ENCODE measurements at places on chromosomes 2 and 18.

- DNase-seq, result no peak
Measured at GRCh38 chr2:162002623-162003235, 71.3 kb downstream of the DPP4 start.

GRCh38 chr2:171210864-171211431 is 50.3 kb upstream of the TLK1 start:
- peak; percentile 58 for DNase-seq

DNA sequence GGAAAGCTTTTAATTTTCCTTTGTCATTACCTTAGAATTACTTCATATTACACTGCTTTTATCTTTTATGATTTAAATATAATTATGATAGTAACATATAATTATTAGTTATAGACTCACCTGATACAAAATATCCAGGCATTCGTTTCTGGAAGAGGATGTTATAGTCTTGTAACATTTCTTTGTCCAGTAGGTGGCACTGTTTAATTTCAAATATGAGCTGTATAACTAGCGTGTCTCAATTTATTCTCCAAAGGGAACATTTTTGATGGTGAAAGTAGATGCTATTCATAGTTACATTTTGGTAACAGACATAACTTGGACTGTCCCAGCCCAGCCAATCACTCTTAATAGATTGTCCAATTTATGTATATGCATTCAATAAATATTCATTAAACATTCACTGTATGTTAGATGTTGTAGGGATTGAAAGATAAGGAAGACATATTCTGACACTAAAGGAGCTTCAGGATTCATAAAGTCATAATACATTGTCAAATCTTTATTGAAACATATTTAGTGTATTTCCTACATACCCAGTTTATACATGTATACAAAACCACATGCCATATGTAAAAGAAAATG is 19.2 kb downstream of the DAW1 start:
- no peak for DNase-seq

DNA sequence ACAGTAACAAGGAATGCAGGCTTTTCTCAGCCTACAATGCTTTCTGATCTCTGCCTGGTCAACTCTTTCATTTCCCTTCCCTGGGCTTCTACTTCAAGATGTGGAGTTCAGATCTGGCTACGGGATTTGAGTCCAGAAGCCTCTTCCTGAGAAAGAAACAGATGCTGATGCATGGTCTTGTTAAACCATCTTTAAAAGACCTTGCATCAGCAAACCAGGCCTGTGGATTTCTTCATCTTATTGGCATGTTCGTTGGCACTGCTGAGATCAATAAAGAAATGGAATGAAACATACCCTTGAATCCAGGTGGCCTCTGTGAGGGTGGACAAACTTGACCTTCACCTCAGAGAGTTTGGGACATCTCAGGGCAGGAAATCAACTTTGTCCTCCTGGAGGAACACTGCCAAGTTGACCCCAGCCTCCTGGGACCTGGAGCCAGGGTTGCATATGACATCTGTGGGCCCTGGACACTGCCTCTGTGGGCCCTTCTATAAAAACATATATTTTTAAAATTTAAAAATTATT is 21.4 kb downstream of the IGFBP2 start:
- no peak for DNase-seq

DNA sequence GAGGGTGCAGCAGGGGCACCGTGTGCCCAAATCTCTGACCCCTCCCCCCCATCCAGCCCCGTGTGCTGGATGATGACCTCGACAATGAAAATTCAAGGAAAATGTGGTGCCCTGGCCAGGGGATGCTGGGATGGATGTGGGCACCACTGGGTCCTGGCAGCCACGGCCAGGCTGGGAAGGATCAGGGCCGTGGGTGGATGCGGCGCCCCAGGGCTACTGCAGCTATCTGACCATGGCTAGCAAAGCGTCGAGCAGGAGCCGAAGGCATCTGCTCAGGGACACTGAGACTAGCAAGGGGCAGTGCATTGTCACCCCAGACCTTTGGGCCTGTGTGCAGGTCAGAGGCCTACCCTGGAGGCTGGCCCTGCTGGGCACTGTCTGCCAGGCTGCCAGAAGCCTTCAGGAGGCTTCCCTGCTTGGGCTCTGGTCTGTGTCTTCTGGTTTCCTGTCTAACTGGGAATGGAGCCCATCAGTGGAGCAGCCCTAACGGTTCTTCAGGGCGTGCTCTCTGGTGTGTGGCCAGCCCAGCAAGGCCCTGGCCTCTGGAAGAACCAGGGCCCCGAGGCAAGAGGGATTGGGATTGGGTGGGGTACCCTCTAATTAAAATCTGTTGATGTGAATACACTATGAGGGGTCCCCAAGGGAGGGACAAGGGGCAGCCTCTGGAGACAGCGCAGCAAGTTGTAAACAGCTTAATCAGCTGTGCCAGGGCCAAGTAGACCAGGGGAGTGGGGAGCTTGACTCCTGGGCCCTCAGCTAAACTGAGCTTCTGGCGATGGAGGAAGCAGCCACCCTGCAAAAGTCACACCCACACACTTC is 98.0 kb downstream of the STPG4 start:
- DNase-seq, result no peak

DNA sequence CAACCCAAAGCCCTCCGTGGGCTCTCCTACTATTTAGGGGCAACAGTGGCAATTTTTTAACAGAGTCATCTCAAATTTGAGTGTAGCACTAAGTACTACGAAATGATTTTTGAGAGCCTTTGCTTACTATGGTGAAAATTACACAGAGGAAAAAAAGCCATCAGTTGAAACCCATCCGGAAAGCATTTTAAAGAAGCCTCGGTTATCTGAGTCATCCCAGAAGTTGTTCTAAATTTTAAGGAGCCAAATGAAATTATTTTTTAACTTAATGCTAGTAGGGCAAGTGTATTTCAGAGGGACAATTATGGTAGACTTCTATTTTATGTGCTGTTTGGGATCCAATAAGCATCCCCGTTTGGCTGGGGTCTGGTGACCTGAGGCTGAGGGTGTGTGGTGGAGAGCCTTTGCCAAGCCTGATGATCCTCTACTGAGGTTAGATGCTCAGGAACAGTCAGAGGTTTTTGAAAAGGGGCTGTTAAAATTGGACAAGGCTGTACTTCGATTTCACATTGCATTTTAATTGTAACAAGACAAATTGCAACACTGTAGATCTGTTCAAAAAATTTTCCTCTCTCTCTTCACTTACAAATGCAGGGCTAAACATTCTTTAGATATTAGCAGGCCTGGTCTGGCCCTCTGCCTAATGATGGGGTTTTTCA is 47.0 kb downstream of the RAPGEF4 start:
- no peak for DNase-seq

DNA sequence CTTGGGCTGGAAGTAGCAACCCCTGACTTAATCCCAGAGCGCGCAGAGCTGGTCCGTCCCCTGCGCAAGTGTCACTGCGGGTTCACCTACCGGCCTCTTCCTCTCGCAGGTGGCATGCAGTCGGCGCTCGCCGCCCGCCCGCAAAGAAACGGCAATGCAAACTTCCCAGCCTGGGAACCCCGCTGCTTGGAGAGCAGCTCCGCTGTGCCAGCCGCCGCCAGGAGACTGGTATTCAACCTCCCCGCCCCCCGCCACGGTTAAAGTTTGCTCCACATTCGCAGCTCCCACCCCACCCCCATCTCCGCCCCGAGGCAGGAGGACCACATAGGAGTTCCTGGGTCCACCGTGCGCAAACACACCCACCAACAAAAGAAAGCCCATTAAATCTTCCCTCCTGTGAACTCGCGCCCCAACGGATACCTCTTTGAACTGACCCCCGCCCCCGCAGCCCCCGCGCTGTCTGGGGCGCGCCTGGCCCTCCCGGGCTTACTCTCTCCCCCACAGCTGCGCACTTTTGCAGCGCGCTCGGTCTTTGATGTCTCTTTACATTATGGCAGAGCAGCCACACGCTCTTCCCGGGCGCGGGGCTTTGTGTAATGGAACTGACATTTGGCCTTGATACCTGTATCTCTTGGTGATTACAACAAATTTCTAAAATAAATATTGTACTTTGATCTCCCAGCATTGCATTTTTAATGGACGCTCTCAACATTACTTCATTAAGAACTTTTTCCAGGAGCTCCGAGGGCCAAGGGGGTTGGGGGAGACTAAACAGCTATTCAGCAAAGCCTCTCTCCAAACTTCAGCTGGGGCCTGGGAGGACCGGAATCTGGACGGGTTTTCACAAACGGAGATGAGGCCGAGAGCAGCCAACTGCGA is 3.1 kb upstream of the SP5 start:
- DNase-seq, result no peak

DNA sequence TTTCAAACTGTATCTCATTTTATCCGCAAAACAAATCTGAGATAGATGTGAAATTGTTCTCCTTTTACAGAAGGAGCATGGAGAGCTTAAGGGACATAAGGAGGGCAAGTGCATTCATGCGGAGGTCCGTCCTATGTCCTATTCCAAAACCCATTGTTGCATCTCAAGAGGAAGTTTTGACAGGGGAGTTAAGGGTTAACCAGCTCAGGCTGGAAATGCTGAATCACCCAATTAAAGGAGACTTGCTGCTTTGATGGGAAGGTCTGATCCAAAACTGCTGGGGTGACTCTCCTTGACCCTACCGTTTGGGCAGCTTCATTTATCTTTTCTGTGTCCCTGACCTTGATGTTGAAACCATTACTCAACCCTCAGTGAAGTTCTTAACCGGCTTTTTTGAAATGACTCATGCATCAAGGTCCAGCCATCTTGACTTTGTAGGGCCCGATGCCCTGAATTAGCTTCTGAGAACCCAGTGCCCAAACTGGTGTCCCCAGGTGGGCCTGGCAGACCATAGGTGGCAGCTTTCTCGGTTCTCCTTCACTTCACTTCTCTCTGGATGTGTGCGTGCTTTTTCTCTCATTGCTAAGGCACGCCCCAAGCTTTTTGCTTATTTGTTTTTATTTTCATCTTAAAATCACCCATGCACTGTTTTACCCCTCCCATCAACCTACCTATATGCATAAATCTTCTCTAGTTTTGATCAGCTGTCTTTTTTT is 15.9 kb upstream of the TXNDC2 start:
- no peak for DNase-seq

GRCh38 chr2:196160946-196161345 is 10.4 kb downstream of the STK17B start:
- no peak for DNase-seq

DNA sequence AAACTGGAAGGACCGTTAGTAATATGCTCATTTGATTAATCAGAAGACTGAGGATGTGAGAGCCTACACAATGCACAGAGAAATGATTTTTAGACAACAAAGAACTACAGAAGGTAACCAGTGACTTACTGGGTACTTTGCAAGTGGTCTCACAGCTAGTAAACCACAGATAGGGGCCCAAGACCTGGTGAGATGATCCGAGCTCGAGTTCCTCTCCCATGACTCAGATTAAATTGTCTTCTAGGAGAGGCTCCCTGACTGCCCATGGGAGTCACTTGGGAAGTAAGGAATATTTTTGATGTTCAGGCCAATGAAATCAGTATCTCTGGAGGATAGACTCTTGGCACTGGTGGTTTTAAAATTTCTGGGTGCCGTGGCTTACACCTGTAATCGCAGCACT is 220.2 kb downstream of the CLIP4 start:
- DNase-seq, result no peak

DNA sequence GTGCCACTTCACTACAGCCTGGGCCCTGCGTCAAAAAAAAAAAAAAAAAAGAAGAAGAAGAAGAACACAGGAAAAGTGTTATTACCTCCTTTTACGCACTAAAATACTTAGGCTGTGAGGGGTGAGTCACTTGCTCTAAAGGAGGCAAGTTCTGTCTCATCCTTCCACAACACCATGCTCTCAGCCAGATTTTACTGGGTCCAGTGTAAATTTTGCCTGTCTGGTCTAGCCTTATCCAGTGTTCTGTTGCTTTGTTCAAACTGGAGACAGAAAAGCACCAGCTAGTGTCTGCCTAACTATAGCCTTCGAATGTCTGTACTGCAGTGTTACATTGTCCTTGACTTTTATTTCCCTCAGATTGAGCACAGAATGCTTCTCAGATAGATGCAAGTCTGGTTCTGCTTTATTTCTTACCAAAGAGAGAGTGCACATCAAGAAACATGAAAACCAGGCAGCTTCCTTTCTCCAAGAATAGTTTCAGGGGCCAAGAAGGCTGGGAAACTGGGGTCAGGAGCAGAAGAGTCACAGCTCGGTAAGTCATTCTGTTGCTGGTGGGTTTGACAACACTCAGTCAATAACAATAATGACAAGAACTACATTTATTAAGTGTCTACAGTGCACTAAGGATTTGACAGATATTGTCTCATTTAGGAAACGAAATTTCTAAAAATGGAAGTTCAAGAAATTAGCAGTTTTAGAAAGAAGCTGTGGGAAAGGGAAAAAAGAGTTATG is 3.1 kb upstream of the MSGN1 start:
- no peak for DNase-seq

- no peak for DNase-seq
Measured at GRCh38 chr2:19545507-19545906, 187.1 kb upstream of the OSR1 start.

DNA sequence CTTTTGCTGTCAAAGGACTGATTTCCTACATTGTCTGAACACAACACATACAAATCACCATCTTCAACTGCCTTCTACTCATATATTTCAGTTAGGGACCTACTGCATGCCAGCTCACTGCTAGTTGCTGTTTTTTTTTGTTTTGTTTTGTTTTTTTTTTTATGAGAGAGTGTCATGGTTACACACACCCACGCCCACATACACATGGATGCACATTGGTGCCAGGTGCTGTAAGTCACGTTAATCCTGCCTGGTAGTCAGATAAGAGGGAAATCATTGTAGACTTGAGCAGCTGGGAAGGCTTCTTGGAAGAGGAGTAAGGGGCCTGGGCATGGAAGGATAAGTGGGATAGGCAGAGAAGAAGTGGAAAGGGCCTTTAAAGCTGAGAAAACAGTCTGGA is 209.9 kb downstream of the TDRD15 start:
- no peak for DNase-seq

GRCh38 chr2:237729681-237730475 is 68.7 kb upstream of the RBM44 start:
- no peak for DNase-seq

- peak; percentile 64 for DNase-seq
Measured at GRCh38 chr2:74250189-74250631, 51.8 kb downstream of the MTHFD2 start.

- DNase-seq, result no peak
Measured at GRCh38 chr2:181183878-181184542, 203.6 kb downstream of the UBE2E3 start.

DNA sequence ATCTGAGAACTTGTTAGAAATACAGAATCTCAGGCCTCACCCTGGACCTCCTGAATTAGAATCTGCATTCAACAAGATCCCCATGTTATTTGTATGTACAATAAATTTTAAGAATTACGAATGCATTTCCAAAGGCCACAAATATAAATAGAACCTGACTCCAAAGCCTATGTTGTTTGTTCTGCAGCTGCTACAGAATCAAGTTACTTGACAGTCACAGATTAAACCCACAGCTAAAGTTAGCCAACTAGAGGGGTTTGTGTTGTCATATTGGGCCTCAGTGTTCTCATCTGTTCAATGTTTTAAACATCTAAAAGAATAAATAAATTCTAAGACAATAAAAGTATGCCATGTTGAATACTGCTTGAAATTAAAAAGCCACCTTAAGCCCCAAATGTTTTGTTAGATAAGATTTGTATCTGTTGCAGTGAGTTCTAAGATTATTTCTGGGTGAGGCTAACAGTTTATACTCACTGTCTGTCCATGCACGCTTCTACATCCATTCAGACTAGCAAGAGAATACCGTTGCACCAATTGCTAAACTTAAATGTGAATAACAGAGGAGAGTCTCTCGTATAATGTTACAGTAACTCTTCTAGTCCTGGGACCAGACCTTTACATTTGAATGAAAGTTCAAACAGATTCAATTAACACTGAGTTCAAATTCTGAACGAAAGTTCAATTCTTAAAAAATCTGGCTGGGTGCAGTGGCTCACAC is 200.4 kb downstream of the MEMO1 start:
- DNase-seq, result no peak
